ENCODE measurements at places on chromosomes 11 and 22. TPM values are rescaled to one million over a fixed set of nuclear protein-coding genes. Genes with fewer than 3 reads are reported as not detected.

- no peak for DNase-seq
Measured at GRCh38 chr11:60124802-60125432, 36.5 kb downstream of the MS4A2 start.

DNA sequence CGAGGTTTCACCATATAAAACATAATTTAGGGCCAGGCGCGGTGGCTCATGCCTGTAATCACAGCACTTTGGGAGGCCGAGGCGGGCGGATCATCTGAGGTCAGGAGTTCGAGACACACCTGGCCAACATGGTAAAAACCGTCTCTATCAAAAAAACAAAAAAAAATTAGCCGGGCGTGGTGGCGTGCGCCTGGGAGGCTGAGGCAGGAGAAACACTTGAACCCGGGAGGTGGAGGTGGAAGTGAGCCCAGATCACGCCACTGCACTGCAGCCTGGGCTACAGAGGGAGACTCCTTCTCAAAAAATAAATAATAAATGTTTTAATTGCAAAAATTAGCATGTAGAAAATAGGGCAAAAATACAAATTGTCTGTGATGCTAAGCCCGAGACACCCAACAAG, 993 bp upstream of the SFI1 start:
- DNase-seq: no peak

Gene LMNTD2
- 2.6 TPM for polyA plus RNA-seq

Gene OVOL1
- polyA plus RNA-seq: 12.6 TPM

Gene TRIM49
- not detected for polyA plus RNA-seq
